ENCODE measurements at places on chromosomes 2 and 18.
A peak's percentile ranks its signal among the peaks of the same experiment; 100 is the strongest.

GRCh38 chr2:179393481-179393880 is 128.8 kb upstream of the SESTD1 start:
- DNase-seq: no peak

DNA sequence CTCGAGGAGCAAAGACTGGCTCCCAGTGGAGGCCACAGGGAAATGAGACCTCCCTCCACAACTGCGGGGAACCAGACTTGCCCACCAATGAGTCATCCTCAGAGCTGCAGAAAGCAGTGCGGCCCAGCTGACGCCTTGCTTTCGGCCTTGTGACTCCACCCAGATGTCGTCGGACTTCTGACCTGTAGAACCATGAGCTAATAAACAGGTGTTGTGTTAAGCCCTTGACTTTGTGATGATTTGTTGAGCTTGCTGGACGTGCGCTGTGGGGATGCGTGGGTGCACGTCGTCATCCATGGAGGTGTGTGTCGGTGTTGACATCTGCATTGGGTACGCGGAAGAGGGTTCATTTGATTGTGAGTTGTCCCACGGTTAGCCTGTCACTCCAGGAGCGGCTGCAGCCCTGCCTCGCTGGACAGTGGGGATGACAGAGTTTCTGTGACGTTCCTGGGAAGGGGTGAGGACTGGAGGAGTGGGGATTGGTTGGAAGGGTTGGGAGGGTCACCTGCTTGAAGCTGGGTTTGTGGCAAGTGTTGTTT is 154.1 kb downstream of the SH3BP4 start:
- no peak for DNase-seq

DNA sequence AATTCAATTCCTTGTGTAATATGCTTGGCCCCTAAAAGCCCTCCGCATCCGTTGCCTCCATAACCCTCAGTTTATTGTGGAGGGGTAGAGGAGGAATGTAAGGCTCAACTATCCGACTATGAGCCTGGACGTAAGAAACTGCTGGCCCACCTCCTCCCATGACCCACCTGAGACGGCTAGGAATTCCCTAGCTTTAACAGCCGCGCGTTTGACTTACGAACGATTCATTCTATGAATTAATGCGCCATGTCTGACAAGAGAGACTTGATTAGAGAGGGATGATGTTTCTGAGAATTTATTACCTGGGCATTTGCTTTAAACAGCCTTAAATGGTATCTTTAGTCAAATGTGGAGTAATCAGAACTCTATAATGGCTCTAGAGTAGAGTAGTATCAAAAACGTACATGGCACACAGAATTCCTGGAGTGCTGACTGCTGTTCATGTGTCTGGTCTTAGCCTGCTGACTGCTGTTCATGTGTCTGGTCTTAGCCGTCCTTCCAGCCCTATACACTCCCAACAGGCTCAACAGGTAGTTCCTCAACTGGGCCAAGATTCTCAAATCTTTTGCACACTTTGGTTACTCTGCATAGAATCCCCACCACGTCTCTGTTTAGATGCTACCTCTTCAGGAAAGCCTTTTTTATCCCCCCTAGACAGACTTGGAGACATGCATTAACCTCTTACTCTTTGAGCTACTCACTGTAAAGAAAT is 899 bp upstream of the GFPT1 start:
- no peak for DNase-seq

DNA sequence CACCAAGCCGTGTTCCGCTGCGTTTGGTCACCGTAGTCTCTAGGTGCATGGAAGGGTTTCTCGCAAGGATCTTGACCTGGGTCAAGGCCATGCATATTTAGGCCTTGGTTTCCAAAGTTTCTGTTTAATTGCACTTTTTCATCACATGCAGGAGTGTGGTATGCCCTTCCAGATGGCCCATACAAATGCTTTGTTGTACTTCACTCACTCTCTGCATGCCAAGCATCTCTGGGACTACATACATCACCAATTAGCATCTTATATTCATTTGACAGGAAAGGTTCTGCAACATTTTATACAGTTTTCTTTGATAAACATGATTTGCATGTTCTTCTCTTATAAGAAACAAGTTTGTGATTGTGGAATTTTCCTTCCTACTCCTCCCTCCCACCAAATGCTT is 132.8 kb upstream of the KLHL14 start:
- no peak for DNase-seq

- DNase-seq: no peak
These were observed 3.8 kb upstream of the UXS1 start for GRCh38 chr2:106197878-106198277.

DNA sequence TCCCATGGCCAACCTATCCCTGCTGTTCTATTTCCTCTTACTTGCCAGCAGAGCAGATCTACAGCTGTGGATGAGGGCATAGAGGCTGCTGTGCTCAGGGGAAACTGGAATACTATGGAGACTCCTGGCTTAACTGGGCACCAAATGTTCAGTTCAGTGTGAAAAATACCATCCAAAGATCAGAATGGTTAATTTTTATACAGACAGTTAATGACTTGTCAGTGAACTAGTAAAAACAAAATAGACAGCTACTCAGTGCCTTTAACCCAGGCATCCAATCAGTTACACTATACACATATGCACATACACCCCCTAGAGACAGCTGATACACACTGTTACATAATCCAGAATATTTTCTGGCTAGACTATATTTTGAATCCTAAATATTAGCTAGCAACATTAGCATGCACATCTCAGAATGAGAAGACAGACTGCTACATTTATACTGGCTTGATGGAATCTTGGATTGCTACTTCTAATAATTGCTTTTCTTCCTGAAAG is 59.1 kb upstream of the WIPF1 start:
- no peak for DNase-seq

- no peak for DNase-seq
These were observed 681.3 kb downstream of the ADCYAP1 start for GRCh38 chr18:1585881-1586488.

- no peak for DNase-seq
These were observed 145.6 kb downstream of the FAM161A start for GRCh38 chr2:61707984-61708852.

- no peak for DNase-seq
These were observed 68.3 kb downstream of the NBAS start for GRCh38 chr2:15492773-15493325.

DNA sequence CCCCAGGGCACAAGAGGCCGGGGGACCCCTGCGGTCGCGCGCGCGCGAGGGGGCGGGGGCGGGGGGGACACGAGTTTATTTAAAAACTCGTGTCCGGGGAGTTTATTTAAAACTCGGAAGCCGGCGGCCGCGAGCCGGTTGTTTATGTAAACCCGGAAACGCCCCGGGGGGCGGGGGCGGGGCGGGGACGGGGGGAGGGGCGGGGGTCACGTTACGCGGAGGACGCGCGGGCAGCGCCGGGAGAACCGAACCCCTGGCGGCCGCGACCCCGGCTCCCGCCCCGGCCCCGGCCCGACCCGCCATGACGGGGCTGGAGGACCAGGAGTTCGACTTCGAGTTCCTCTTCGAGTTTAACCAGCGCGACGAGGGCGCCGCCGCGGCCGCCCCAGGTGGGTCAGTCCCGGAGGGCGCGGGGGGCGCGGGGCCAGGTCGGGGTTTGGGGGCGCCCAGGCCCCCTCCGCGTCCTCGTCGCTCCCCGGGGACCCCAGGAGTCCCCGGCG is 4.4 kb downstream of the NFATC1 start:
- peak; percentile 52 for DNase-seq

DNA sequence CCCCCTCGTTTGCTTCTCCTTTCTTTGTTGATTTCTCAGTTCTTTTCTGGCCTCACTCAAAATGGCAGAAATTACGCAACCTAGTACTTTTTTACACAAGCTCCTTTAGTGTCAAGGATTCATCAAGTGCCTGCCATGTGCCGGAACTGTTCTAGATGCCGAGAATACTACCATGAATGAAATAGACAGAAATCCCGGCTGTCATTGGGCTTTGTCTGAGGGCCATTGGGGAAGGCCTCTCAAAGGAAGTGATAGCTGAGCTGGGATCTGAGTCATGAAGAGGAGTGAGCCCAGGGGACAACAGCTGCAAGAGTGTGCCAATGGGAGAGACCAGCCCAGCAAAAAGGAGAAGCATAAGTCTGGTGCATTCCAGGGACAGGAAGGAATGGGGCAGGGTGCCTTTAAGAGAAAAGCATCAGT is 34.3 kb upstream of the PPP1CB start:
- DNase-seq: no peak

DNA sequence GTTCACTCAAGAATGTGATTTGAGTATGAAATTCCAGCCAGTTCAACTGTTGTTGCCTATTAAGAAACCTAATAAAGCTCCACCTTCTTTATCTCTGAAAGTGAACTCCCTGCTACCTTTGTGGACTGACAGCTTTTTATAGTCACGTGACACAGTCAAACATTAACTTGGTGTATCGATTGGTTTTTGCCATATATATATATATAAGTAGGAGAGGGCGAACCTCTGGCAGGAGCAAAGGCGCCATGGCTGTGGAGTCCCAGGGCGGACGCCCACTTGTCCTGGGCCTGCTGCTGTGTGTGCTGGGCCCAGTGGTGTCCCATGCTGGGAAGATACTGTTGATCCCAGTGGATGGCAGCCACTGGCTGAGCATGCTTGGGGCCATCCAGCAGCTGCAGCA is at the start of gene UGT1A1:
Gene UGT1A1 (plus strand): TSS at position 228 of the 400 bp plus-strand sequence. CDS start 18 bp downstream, at position 246.
- DNase-seq: no peak

DNA sequence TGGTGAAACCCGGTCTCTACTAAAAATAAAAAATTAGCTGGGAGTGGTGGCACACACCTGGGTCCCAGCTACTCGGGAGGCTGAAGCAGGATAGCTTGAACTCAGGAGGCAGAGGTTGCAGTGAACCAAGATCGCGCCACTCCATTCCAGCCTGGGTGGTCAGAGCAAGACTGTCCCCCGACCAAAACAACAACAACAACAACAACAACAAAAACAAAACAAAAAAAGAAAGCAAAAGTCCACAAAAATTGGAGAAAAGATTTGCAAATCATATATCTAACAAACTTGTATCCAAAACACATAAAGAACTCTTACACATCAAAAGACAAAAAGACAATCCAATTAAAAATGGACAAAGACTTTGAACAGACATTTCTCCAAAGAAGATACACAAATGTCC is 10.4 kb downstream of the PPM1G start:
- no peak for DNase-seq

DNA sequence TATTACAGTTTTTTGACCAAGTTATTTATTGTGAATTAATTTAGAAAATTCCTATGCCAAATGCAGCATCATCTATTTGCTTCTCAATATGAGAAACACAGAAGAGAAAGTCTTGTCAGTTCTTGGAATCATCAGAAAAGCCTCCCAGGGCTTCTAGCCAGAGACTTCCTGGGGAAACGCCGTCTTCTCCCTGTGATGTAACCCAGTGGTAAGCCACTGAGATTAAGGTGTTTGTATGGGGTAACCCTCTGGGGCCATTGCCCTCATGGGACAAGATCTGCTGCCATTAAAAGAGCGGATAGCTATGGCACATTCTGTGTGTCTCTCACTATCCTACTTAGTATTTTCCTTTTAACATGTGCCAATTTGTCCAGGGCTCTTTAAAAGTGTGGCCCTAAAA is 28.0 kb downstream of the ANKRD29 start:
- no peak for DNase-seq

DNA sequence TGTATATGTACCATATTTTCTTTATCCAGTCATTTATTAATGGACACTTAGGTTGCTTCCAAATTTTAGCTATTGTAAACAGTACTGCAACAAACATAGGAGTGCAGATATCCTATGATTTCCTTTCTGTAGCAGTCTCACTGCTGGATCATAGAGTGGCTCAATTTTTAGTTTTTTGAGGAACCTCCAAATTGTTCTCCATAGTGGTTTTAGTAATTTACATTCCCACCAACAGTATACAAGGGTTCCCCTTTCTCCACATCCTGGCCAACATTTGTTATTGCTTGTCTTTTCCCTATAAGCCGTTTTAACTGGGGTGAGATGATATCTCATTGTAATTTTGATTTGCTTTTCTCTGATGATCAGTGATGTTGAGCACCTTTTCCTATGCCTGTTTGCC is 114.3 kb downstream of the TMEM17 start:
- DNase-seq: no peak

GRCh38 chr2:201204655-201205514 is 21.9 kb downstream of the CASP10 start:
- no peak for DNase-seq

DNA sequence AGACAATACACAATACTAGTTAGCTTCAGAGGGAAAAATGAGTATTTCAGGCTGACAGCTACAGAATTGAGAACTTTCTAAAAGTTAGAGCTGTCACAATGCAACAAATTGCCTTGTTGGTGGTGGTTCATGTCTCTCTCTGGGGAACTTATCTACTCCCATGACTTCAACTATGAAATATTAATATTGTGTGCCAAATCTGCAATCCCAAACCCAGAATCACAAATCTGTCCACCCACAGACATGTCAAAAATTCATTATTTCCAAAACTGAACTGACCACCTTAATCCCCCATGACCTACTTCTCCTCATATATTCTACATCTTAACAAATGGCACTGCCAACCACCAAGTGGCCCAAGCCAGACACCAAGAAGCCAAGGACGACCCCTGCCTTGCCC is 143.5 kb downstream of the TCF4 start:
- no peak for DNase-seq

DNA sequence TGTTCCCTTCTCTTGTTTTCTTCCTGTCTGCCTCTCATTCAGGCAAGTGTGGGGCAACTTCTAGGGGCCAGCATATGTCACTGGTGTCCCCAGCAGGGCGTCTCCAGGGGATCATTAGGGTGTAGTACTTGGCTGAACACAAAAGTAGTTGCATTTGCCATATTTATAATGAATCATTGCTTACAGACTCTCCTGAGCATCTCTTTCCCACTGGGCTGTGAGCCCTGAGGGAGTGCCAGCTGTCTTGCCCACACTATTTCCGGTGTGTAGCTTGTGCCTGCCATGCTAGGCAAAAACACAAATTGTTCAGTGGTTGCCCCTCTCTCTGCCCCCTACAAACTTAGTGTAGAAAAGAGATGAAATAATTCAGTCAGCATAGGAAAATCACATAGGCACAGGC is 40.8 kb upstream of the SCLY start:
- peak; percentile 75 for DNase-seq

- no peak for DNase-seq
These were observed 91.8 kb downstream of the METTL8 start for GRCh38 chr2:171342067-171342413.

DNA sequence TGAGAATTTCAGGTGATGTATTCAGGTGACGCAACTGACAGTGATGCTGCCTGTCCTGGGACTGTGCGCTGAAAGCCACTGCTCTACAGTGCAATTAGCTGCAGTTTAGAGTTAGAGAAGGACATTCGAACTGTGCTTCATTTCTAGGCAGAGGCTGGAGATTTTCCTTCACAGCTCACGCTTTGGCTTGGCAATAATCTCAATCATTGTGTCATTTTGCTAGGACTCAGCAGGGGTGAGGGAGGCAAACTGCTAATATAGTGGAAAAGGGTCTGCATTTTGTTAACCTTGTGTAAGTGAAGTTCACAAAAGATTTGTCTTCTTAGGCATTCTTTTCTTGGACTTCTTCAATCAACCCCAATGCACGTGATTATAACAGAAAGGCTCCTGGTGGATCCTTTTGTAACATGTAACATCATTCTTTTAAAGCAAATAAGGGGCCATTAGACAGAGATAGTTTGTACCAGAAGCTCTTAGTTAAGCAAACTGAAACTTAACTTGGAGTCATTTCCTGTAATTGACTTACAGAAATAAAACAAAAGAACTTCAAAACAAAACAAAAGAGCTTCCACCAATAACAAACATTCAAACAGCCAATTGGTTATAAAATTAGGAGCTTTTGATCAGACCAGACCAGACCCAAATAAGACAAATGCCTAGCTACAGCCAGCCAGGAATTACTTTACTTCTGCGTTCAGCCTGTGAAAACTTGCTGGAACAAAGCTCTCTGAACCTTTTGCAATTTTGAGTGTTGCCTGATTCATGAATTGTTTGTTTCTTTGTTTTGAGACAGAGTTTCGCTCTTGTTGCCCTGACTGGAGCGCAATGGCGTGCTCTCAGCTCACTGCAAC is 1376.3 kb upstream of the CELF4 start:
- peak; percentile 57 for DNase-seq

Measured in posterior cingulate gyrus (tissue), 11 donors.